Activated T-helper 1 cell treated with Interleukin-2 at 50 U/mL for 16 hours (primary cell): ENCODE measurements at places on chromosomes 5 and 9.

DNA sequence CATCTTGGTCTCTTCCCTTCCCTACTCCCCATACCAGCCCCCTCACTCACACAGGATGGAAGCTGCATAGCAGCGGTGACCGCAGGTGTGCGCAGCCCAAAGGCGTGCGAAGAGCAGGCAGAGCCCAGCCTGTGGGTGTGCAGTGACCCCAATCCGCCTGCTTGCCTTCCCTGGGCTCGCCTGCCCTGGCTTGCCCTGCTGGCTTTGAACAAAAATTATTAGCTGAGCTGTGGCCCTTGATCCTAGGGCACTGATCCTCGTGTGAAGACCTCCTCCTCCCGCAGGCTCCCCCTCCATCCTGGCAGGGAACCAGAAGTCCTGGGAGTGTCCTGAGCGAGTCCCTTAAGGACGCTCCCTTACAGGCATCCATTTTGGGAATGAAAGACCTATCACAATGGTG lies 31.9 kb downstream of the MORN5 start:
- no peak for DNase-seq

- DNase-seq = no peak
These were observed 32.5 kb upstream of the HMCN2 start for GRCh38 chr9:130232899-130233586.

DNA sequence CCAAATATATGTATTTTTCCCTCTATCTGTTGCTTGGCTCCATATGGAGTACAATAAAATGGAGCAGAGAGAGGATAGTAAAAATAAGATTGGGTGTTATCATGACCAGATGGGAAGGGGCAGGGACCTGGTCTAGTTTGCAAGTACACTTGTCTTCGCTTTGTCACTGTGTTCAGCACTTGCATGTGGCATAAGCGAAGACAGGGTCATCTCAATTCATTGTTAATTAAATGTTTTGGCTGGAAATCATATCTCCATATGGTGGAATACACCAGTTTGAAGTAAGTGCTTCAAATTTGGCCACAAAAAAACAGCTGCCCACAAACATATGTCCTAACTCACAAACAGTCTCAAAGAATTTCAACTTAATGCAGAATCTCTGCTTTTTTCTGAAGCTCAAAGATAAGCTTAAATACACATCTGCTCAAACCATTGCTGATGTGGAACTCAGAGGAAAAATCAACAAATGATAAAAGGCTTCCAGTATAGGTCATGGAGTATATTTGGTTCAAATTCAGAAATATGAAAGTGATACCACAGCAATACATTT lies 865.4 kb downstream of the TLE4 start:
- DNase-seq = no peak

DNA sequence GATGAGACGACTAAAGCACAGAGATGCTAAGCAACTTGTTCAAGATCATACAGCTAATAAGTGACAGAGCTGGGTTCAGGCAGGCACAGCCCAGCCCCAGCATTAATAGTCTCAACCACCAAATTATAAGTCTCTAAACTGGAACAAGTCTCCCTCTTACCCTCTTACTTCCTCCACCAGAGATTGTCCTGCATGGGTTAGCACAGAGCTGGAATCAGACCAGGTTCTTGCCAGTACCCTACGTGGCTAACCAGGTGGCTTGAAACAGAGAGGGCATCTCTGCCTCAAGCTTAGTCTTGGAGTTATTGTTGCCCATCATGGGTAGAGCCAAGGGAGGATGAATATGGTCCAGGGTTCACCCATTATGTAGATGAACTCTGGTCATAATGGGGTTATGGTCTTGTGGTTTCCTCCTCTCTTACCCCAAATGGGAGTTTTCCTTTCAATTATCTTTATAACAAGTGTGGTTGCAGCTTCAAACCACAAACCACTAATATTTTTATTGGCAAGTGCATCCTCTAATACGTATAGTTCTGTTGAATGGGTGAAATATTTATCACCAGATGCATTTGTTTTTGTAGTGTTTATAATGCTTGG lies 8.3 kb upstream of the XPA start:
- DNase-seq = no peak

DNA sequence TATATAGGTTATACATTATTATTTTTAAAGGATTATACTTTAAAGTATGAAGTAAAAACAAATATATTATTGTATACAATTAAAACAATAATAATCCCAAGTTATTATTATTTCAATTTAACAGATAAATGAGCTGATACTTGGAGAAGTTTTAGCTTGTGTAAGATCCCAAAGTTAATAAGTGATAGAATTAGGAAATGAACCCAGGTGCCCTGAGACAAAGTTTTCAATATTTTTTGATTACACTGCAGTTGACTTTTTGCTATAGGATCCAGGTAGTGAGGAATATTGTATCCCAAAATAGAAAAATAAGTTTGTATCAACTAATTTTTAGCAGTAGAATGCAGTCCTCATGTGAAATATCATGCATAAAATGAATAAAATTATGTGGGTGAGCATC lies 543.2 kb upstream of the ZNF608 start:
- DNase-seq = no peak

GRCh38 chr5:95856501-95856981 lies 34.0 kb upstream of the GLRX start:
- DNase-seq = no peak

GRCh38 chr5:165370794-165371193 lies 1865.4 kb downstream of the MAT2B start:
- DNase-seq = no peak

DNA sequence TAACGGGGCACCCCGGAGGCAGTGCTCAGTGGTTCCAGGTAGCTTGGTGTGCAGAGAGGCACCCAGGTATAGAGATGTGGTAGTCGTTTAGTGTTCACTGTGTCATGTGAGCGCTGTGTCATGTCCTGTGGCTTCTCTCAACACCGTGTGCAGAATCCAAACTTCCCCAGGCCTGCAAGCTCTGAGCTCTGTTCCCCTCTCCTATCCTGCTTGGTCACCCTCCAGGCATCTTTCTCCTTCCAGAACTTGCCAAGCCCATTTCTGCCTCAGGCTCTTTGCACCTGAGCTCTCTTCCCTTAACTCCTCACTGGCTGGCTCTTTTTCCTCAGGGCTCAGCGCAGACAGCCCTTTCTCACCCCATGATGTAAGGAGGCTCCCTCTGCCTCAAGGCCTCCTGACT lies 64.8 kb downstream of the CARTPT start:
- DNase-seq = no peak
